ENCODE measurements at places on chromosomes 5 and 9.
A peak's percentile ranks its signal among the peaks of the same experiment; 100 is the strongest.

- DNase-seq: no peak
Observed at GRCh38 chr5:143471041-143471509, 67.6 kb upstream of the NR3C1 start.

DNA sequence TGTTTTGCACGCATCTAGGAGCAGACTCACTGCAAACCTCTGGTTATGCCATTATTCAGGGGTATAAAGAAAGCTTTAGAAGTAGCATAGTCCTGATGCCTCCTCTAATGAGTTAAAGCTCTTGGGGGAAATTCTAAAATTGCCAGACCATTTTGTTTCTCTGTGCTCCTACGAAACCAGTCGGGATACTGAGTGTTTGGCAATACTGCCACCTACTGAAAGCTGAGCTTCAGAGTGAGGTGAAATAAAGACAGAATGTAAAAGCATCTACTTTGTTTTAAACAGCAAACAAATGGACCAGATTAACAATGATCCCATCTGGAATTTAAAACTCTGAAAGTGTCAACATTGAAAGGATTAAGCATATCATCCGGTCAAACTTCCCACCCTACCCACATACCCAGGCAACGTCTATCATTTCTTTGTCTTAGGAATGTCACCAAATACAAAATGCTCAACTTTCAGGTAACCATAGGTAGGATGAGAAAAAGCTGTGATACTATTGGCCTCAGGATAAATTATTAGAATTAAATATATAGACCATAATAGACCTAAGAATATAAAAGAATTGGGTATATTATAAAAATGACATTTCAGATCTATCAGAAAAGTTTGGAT is 77.8 kb upstream of the SHISAL2B start:
- DNase-seq: peak; percentile 71

GRCh38 chr5:88941581-88941980 is 58.6 kb upstream of the MEF2C start:
- DNase-seq: no peak

DNA sequence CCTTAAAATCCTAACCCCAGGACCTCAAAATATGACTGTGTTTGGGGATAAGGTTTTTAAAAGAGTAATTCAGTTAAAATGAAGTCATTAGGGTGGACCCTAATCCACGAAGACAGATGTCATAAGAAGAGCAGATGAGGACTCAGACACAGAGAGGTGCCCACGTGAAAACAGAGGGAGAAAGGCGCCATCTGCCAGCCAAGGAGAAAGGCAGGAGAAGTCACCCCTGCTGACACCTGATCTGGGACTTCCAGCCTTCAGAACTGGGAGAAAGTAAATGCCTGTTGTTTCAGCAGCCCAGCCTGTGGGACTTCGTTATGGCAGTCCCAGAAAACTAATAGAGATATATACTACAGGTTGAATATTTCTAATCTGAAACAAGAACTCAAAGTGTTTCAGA is 67.4 kb downstream of the ROR2 start:
- peak; percentile 30 for DNase-seq

DNA sequence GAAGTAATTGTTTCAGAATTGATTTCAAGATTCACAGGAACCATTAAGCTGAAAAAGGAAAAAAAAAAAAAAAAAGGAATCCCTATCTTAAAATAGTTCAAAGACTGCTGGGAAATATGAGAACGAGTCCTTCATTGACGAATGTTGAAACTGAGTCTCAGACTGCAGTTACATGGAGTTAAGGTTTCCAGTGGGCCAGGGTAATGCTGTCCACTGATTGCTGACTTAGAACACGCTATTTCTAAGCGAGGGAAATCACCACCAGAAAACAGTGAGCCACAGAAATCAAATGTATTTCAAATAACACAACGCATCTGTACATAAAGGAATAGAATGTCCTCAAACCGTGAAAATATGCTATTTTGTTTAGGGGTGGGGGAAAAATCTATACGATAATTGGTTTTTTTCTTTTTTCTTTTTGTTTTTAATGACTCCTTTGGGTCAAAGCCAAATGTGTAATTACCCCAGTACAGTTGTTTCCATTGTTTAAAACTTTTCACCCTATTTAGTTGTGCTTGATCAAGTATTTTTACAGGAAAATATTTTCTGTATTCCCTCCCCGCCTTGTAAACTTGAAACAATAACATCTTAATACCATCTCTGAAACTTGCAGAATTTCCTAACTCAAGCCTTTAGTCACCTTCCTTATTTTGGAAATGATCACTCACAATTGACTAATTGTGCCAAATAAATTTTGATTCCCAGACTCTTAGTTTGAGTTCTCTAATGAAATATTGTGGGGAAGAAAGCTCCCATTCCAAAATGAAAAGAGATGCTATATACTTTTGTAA is 208.3 kb downstream of the MCTP1 start:
- DNase-seq: no peak

GRCh38 chr9:91039125-91039834 is 237.7 kb downstream of the SYK start:
- DNase-seq: no peak

DNA sequence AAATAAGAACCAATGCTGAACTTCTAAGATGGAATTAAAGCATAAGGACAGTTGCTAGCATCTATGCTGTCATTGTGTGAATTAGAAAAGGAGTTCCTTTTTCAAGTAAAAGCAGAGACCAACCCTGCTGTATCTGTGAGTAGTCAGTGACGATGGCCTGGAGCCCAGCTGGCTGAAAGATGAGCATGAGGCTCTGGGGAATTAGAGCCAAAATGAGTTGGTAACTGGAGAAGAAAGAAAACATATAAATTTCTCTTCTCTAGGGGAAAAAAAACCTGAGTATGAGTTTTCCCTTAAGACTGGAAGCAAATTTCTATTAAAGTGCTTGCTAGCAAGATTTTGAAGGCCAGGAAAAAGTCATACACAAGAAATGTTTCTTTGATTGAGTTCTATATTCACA is 1.6 kb upstream of the SPZ1 start:
- DNase-seq: no peak

DNA sequence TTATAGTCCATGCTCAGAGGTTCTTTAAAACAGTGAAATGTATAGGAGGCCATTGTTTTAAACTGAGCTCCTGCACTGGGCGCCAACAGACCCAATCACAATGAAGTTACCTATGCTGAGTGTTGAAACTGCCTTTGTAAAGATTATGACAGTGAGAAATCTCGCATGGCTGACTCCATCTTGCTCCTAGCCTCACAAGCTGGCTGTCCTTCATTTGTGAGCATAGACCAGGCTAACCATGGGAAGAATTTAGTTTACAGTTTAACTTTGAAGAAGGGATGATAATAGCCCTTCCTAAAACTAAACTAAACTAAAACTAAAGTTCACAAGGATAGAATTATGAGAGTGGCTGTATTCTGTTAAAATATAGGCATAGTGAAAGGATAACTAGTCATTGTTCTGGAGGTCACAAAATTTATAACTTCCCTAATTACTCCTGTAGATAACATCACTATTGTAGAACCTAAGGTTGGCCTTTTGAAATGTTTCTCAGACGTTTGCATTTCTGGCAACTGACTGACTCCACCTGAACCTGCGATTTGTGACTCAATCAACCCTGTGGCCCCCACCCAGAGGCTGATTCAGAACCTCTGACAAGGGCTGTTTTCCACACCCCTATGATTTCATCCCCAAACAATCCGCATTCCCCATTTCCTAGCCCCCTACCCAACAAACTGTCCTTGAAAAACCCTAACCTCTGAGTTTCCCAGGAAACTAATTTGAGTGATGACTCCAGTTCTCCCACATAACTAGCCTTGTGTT is 59.1 kb downstream of the HMHB1 start:
- peak; percentile 3 for DNase-seq

- DNase-seq: no peak
Observed at GRCh38 chr5:102711525-102712385, 43.4 kb upstream of the PAM start.

DNA sequence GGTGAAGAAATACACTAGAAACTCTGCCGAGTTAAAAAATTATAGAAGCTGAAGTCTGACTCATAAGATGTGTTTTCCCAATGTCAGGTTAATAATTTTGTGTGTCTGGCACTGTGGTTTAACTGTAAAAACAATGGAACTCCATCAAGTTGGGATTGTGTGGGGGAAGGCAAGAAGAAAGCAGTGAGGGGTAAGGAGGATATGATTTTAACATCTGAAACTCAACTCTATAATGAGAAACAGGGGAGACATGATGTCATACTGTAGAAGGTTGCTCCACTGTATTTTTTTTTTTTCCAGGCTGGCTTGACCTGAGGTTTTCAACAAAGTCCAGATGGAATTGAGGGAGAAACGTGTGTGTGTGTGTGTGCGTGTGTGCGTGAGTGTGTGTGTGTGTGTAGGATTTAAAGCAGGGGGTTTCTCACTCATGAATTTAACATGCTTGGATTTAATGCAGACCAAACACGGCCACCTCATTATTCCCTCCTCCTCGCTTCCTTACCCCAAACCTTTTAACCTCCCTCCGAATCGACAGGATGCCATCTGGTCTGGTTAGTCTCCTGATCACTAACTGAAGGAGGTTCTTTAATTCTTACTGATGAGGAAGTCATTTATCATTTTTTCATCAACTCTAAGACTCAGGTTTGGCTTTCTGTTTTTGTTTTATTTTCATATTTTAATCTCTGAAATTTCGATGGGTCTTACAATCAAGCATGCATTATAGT is 140.2 kb upstream of the LPAR1 start:
- DNase-seq: peak; percentile 28

GRCh38 chr5:148268566-148268965 is at the start of gene SPINK13:
TSS of gene SPINK13 (plus strand) at chr5:148268794. CDS start at chr5:148270073, 1,279 bp downstream.
- DNase-seq: no peak

DNA sequence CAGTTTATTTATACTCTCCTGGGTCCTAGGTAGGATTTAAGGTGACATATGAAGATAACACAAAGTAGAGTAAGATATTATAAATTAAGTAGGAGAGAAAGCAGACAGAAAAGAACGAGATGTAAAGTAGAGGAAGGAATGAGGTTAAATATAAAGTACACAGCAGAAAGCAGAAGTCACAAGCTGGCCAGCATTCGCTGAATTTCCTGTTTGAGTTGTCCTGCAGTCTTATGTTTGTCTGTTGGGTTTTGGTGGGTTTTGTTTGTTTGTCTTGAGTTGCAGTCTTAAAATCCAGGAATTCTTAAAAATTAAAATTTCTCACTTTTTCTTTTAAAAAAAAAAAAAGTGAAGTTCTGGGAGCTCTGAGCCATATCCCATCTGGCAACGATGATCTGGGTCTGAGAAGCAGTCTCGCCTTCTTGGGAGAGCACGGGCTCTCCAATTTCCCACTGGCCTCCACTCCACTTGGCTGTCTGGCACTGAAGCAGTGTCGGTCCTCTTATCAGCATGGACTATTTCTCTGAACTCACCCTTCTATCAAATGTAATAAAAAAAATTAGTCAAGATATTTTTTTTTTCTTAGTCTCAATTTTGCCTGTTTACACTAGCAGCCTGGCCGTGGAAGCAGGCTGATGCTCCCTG is 2.0 kb downstream of the S100Z start:
- peak; percentile 70 for DNase-seq

DNA sequence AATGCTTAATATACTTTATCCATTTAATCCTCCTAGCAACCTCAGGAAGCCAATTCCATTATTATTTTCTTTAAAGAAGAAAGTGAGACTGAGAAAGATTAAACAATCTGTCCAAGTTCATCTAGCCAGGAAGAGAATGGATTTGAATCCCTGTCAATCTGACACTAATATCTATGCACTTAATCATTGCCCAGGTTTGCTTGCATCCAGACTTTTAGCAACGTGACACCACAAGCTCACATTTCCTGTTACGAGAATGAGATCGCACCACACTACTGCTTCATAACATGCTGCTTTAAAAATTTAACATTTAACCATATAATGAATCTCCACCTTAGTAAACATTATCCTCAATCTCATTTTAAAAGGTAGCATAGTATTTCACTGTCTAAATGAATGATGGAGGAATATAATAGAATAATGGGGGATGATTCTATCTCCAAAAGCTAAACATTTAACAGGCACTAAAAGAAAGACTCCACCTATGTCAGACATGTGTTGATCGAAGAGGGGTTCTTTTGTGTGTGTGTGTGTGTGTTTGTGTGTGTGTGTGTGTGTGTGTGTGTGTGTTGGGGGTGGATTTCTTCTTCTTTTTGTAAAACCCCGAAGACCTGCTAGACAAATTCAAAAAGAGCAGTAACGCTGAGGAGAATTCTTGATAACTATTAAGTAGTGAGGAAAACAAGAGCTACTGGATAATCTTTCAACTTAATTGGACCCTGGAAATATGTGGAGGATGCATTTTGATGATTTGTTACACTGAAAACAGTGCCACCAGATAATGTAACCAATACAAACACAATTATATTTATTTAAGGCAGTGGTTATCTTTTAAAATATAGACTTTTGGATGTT is 138.7 kb upstream of the NR3C1 start:
- no peak for DNase-seq

DNA sequence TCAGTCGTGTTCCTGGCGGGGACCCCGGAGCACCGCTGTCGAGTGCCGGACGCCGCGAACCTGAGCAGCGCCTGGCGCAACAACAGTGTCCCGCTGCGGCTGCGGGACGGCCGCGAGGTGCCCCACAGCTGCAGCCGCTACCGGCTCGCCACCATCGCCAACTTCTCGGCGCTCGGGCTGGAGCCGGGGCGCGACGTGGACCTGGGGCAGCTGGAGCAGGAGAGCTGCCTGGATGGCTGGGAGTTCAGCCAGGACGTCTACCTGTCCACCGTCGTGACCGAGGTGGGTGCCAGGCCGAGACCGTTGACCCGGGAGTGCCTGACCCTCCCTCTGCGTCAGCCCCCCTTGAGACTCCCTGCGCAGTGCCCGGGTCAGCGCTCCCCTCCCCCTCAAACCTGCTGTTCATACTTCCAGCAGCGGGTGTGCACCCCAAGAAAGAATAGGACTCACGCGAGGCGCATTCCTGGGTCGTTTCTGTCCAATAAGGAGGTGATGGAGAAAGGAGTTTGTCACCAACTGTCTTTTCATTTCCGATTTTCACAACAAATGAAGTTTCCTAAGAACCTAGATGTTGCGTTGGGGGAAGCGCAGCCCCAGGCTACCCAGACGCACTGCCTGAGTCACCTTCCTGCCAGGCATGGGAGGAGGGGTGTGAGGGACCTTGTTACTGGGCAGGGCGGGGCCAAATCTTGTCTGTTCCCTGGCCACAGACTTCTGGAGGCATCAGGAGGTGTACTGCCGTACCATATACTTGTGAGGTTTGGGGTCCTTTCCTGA is 722 bp downstream of the SLC22A4 start:
- DNase-seq: peak; percentile 93

DNA sequence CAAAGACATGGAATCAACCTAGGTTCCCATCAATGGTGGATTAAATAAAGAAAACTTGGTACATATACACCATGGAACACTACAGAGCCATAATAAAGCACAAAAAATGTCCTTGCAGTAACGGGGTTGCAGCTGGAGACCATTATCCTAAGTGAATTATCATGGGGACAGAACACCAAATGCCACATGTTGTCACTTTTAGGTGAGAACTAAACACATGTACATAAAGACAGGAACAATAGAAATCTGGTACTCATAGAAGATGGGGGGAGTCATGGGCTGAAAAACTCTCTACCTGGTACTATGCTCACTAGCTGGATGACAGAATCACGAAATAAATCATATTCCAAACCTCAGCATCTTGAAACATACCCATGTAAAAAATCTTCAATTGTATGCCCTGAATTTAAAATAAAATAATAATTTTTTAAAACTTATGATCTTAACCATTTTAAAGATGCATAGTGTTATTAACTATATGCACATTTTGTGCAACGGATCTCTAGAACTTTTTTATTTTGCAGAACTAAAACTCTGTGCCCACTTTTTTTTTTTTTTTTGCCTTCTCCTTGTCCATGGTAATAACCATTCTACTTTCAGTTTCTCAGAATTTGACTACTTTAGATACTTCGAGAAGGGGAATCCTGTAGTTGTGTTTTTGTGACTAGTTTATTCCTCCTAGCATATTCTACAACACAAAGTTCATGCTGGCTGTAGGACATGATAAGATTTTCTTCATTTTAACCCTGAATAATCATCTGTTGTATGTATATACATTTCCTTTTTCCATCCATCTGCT is 1081.6 kb upstream of the ACO1 start:
- no peak for DNase-seq

Measured in hematopoietic multipotent progenitor cell treated with erythropoietin and hydrocortisone succinate and interleukin-3 and kit ligand, for 4 days (in vitro differentiated cells).